ENCODE measurements at places on chromosomes 2 and 18.

DNA sequence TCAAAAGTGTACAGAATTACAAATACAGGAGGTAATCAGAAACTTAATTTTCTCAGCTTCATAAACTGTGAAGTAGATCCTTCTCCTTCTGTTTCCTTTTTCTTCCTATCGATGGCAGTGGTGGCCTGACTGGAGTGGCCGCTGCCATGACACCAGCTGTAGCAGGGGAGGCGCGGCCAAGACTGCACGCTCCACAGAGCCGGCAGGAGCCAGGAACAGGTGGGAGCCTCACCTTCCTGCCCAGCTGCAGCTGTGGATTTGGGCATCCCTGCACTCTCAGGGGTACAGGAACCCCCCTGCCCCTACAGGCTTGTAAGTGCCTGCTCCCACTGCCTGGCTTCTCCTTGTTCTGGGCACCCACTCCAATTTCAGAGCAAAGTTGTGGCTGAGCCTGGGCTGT is 76.1 kb downstream of the EPB41L3 start:
- DNase-seq: no peak

DNA sequence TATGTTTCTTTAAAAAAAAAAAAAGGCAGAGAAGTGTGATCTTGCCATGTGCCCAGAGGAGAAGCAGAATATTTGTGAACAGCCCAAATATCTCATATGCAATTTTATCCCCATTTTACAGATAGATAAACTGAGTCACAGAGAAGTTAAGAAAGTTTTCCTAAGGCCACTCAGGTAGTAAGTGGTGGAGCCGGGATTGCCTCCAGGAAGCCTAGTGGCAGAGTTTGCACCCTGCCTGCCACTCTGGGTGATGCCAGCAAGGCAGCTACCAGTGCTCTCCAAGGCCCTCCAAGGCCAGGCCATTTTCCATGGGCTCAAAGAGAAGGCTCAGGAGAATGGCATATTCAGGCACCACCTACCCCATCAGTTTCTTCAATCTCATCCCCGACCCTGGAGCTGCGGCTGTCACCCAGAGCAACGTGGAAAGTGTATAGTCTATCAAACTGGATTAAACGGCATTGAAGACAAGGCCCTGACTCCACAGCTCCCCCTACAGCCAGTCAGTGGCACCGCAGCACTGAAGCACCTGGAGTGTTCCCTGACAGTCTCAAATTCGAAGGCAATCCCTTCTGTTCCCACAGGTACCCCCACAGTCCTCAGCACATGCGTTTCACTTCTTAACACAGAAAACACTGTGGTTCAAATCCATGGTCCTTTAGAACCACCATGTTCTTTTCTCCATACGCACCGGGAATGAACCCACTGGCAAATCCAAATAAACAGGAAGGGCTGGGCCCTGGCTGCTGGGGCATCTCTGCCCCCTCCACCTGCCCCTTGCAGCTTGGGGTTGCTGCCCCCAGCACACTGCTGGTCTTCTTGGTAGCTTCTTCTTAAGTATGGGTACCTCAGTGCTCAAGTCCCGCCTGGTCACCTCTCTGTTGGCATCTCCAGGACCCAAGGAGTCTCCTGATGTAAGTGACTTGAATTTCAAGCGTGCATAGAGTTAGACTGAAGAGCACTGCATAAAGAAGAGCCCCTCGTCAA is 175.3 kb downstream of the INHBB start:
- DNase-seq: no peak

DNA sequence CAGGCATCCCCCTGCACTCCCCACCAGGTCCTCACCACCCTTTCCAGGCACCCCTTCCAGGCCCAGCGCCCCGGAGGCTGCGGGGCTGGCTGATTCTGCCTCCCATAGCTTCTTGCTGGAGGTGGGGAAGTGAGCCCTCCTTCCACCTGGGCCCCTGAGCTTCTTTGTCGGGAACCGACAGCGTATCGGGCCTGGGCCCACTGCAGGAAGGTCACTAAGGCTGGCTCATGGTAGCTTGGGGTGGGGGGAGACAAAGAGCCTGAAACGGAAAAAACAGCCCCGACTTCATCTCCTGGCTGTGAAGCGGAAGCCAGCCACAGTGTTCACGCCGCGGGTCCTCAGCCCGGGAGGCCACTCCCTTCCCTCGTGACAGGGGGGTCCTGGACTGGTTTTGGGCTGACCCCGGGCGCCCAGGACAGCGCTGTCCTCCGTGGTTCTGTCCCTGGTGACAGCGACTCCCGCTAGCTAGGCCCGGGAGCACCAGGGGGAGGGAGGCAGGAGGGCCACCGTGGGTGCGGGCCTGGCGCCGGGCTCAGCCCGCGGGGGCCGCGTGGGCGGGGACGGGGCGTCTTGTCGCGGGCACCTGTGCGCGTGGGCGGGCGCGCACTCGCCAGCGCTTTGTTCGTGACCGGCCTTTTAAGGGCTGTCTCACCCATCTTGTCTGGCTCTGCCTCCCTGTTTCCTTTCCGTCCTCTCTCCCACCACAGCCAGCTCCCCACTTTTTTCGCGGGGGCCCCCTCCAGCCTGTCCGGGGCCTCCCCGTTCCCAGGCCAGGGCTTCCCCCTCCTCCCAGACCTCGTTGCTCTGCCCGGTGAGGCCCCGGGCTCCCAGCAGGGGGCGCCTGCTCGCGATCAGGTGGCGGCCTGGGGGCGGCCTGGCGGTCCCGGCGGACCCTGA is 64.9 kb downstream of the DNMT3A start:
- peak; percentile 72 for DNase-seq

GRCh38 chr2:232299084-232299483 is 79.5 kb upstream of the ALPP start:
- no peak for DNase-seq

GRCh38 chr18:50044402-50044801 is 150.5 kb downstream of the MYO5B start:
- DNase-seq: no peak

DNA sequence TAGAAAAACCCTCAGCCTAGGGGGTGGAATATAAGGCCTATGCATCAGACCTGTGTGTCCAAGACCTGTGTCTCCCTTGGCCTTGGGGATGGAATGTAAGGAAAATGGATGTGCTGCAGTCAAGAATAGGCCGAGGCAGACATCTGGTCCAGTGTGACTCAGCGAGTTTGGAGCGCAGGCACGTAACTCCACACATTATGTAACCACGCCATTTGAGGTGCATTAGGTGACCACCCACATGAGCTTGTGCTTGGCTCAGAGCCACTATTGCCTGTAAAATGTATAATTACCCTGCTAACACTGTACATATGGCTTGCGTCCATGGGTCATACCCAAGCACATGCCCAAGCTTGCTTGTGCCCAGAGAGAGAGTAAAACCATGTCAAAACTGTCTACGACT is 580.9 kb upstream of the HNMT start:
- no peak for DNase-seq

- no peak for DNase-seq
Observed at GRCh38 chr2:186201371-186201770, 284.7 kb upstream of the ZC3H15 start.

GRCh38 chr2:171627412-171627811 is 59.9 kb upstream of the DYNC1I2 start:
- no peak for DNase-seq

- DNase-seq: no peak
Observed at GRCh38 chr2:120305937-120306490, 39.9 kb upstream of the INHBB start.

DNA sequence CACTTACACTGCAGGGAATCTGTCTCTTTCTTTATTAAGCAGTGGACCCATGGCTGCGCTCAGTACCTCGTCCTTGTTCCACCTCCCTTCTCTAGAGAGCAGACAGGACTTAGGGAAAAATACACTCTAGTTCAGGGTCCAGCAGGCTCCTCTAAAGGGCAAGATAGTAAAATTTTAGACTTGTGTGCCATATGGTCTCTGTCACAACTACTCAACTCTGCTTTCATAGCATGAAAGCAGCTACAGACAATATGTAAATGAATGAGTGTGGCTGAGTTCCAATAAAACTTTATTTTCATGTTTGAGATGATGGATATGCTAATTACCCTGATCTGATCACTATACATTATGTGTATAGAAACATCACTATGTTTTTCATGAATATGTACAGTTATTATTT is 163.1 kb downstream of the BABAM2 start:
- DNase-seq: no peak

DNA sequence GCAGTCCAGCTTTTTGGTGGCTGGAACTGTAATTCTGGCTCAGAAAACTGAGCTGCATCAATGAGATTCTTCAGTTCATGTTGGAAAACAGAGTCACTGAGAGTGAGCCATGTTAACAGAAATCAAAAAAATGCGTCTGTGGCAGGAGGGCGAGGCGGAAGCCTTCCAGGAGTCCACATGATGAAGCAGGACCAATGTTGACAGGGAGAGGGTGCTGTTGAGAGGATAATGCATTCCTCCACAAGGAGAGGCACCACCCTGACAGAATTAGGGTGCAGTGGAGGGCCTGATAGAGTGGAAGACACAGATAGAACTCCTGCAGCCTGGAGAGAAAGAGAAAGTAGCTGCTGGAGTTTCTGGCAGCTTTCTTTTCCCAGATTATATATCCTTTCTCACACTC is 111.5 kb downstream of the MGAT5 start:
- no peak for DNase-seq

- peak; percentile 40 for DNase-seq
Observed at GRCh38 chr2:160492401-160493226, 993 bp downstream of the RBMS1 start.

- DNase-seq: no peak
Observed at GRCh38 chr18:74480149-74480651, 16.0 kb upstream of the CNDP2 start.

GRCh38 chr2:219287580-219288265 is 8.6 kb downstream of the DNAJB2 start:
- DNase-seq: no peak

DNA sequence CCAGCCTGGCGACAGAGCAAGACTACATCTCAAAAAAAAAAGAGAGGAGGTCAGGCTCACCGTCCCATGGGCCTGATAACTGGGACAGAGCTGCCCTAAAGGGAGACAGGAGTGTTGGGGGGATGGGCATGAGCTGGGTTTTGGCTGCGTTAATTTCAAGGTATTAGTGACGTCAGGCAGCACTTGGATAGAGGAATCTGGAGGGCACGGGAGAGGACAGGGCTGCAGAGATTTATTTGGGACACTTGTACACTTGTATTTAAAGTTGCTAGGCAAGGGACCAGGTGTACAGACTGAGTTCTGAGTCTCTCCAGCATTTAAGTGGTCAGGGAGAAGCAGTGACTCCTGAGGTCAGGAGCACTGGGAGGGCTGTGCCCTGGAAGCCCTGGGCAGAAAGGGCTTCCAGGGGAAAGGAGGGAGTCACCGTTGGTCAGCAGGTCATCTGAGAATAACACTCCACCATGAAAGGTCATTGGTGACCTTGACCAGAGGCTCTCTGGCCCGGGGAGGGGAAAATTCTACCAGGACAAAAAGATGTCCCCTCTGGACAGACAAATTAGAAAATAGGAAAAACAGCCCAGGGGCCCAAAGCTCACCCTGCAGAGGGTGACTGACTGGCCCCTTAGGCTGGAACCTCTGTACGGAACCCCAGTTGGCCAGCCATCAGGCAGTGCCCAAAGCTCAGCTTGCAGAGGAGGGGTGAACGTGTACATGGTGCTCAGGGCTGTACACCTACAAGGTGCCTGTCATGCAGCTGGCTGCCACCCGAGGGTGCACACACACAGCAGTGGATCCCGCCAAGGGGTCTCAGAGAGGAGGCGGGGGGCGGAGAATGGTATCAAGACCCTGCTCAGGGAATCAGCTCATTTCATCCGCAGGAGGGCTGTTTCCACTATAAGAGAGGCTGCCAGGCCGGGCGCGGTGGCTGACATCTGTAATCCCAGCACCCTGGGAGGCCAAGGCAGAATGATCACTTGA is 23.0 kb upstream of the CNNM3 start:
- no peak for DNase-seq

DNA sequence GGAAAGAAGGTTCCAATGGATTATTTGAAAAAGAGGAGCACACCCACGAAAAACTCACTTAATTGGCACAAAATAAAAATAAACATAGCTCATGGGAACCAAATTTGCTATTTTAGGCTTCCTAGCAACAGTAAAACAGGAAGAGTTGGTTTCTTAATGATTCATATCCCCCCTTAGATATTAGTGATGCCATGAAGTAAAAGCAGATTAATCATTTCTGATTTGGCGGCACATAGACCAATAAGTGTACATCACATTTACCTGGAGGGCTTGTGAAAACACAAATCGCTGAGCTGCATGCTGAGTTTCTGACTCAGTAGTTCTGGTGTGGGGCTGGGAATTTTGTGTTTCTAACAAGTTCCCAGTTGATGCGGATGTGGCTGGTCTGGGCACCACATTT is 260.4 kb downstream of the SLC4A3 start:
- no peak for DNase-seq
